Activated CD4-positive, alpha-beta T cell treated with anti-CD3 and anti-CD28 coated beads, Interleukin-2, amount 50 U/mL, for 16 hours (primary cell): ENCODE measurements at places on chromosomes 5 and 9.

DNA sequence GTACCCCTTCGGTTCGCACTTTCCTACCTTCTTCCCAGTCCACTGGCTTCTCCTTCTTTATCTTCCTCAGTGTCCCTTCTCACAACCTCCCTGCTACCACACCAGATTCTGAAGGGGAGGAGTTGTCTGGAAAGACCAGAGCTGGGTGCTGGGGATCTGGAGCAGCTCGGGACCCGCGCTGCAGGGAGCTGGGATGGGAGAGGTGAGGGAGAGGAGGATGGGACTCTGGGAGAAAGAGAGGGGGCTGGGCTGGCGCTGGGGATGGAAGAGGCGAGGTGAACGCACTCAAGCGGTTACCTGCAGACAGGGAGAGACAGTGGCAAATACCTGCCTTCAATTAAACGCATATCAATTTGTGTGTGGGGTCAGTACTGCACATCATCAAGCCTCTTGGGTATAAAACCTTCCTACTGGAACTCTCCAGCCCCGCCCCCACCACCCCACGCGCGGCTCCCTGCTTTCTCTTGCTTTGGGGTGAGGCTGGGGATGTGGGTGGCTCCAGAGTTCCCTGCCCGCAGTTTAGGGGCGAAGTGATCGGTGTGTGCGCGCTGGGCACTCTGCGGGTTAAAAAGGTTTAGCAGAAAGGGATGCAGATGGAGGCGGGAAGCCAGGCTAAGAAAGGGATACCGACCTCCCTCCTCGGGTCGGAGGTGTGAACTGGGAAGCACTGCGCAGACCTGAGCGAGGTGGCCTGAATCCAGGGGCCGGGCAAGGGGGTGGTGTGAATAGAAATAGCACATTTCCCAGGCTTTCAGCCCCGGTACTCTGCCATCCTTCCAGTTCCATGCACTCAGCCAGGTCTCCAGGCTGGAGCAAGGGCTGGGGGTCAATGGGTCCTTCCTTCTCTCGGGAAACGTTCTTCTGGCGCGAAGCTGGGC lies 977 bp upstream of the PAM start:
- DNase-seq = no peak

GRCh38 chr5:111950660-111951059 lies 193.7 kb upstream of the NREP start:
- no peak for DNase-seq

DNA sequence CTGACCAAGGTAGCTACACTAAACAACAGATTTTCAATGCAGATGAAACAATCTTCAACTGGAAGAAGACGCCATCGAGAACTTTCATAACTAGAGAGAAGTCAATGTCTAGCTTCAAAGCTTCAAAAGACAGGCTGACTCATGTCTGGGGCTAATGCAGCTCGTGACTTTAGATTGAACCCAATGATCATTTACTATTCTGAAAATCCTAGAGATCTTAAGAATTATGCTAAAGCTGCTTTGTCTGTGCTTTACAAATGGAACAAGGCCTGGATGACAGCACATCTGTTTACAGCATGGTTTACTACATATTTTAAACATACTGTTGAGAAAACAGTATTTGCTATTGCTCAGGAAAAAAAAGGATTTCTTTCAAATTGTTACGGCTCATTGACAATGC lies 54.9 kb downstream of the RICTOR start:
- no peak for DNase-seq

- DNase-seq = no peak
Observed at GRCh38 chr9:121597698-121598166, 53.7 kb upstream of the DAB2IP start.

GRCh38 chr9:128771094-128771721 lies 519 bp downstream of the ZER1 start:
- peak; percentile 1 for DNase-seq

DNA sequence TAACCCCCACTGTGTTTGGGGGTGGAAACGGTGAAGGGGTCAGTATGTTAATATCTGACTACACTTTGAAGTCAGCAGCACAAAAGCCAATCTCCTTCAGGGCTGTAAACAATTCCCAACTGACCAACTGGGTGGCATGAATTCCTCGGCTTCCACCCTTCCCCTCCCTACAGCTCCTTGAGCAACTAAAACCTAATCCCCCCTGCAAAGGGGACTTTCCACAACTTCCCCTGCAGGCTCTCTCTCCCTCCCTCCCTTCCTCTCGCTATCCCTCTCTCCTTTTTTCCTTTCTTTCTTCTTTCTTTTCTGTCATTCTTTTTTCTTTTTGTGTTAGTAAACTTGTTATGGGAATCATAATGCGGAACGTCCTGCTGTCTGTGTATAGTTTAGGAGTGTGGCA lies 65.1 kb upstream of the PTCH1 start:
- no peak for DNase-seq

DNA sequence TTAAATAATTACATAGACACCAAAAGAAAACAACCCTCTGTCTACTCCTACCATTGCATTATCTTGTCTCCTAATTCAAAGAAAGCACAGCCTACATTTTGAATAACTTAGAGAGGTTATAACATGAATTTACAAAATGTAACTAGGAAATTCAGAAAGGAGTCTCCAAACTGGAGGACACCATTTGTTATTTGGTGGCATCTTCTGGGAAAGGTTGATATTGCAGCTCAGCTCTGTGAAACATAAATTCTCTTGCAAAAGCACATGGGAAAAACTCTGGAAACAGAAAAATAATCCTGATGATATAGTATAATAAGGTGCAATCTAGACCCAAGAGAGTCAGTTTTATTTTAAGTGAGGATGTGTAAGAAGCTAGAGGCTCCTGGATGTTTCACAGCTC lies 215.3 kb downstream of the MLLT3 start:
- no peak for DNase-seq

GRCh38 chr9:132905726-132906125 lies 27.0 kb downstream of the SPACA9 start:
- no peak for DNase-seq

DNA sequence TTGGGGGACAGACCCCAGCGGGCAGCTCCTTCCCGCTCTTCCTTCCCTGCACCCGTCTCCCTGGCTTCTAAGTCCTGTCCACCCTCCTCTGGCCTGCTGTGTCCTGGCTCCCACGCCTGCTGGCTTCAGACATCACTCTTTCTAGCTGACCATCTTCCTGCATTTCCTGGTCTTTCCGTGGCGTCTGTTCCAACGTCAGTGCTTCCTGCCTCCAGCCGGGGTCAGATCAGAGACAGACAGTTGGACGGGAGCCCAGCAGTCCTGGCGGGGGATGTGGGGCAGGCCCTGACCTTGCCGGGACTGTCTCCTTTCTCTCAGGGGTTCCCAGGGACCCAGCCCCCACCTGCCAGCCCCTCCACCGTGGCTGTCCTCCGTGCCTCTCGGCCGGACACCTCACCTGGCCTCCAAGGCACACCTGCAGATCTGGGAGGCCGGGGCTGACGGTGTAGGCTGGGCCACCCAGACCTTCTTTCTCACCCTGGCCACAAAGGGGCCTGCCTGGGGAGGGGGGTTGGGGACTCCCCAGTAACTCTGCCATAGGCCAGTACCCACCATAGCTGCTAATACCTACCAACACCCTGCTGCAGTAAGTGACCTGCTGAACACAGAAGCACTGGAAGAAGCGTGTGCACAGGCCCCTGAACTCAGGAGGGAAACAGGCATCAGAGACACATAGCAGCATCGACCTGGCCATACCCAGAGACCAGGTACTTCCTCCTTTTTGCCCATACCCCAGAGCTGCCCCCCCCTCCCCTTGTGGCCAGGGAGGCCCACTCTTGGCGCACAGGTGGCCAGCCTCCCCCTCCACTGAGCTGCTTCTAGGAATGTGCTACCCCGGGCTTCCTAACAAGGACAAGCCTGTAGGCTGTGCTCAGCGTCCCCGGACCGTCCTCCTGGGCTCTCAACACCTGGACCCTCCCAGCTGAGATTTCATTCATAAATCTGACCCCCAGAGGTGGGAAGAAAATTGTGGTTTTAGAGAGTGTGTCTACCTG lies 5.1 kb downstream of the NRARP start:
- DNase-seq = no peak

- DNase-seq = peak; percentile 10
Observed at GRCh38 chr5:127909066-127909465, 174.5 kb upstream of the SLC12A2 start.

GRCh38 chr5:14166437-14166836 lies 23.3 kb downstream of the TRIO start:
- DNase-seq = no peak

- DNase-seq = no peak
Observed at GRCh38 chr5:172153695-172154094, 34.3 kb downstream of the STK10 start.

GRCh38 chr5:90866915-90867731 lies 308.5 kb downstream of the ADGRV1 start:
- DNase-seq = no peak

- peak; percentile 73 for DNase-seq
Observed at GRCh38 chr9:91033797-91034196, 232.2 kb downstream of the SYK start.

DNA sequence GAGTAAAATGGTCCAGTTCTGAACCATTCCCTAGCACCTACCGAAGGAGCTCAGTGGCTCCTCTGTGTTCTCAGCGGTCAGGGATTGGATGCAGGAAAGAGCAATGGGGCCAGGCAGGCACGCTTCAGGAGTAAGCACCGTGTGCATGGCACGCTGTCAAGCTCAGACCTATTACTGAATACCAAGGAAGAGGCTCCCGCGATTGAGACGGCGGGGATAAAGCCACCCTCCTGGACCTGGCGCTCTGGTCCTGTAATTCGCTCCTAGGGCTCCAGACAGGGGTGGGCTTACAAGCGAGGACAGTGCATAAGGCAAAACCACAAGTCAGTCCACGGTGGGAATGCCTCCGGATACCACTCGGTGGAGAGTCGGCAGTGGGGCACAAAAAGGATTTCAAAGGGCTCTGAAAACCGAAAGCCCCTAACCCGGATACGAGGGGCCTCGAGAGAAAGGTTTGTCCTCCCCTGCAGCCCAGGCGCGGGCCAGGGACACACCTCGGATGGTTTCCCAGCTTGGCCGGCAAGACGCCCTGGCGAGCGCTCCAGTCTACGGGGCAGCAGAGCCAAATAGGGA lies 988 bp downstream of the OXCT1 start:
- no peak for DNase-seq

GRCh38 chr9:131279196-131279862 lies 3.0 kb upstream of the FAM78A start:
- no peak for DNase-seq
